ENCODE measurements at places on chromosomes 4 and X.

DNA sequence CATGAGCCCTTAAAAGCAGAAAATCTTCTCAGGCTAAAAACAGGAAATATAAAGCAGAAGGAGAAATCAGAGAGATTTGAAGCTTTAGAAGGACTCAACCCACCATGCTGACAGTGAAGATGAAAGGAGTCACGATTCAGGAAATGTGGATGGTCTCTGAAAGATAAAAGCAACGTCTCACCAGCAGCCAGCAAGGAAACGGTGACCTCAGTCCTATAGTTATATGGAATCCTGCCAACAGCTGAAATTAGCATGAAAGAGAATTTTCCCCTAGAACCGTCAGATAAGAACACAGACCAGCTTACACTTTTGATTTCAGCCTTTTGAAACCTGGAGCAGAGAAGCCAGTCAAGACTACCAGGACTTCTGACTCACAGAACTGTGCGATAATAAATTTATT, 715.7 kb upstream of the HTR2C start:
- no peak for DNase-seq

DNA sequence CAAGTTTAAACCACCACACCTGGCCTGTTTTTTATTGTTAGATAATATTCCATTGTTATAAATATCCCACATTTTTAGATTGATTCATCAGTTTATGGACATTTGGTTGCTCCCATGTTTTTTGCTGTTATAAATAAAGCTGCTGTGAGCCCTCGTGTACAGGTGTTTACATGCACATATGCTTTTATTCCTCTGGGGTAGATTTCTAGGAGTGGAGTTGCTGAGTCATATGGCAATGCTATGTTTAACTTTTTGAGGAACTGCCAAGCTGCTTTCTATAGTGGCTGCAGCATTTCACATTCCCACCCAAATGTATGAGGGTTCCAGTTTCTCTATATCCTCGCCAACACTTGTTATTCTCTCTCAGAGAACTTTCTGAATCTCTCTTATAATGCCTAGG, 90.5 kb downstream of the TBL1X start:
- DNase-seq, result peak; percentile 57

DNA sequence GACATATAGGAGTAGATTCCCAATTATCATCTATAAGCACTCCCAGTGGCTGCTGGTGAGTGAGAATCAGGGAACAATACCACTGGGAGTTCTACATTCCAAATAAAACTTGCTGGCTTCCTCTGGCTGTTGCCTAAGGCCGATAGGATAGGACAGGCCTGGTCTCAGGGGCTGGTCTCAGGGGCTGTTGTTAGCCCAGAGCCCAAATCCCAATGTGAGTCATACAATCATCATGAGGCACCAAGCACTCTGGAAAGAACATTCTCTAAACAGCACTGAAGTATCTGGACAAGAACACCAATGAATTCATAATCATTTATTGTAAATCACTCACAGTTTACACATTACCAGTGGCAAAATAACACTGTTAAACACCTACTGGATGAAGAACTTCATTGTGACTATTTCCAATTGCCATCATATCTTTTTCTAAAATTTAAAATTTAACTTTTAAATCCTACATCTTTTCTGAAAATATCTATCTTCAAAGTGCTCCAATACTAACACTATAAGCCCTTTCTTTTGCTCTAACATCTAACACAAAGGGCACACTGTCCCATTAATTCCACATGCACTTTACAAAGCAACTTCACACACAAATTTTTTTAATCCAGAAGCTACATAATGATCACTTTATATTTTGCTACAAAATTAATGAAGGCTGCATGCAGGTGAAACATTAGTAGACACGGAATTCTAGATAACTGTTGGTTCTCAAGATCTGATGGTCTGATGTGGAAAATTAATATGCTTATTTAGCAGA, 67.6 kb upstream of the TMEM150C start:
- DNase-seq, result no peak

GRCh38 chr4:85726555-85726954, 251.6 kb downstream of the ARHGAP24 start:
- DNase-seq, result no peak

DNA sequence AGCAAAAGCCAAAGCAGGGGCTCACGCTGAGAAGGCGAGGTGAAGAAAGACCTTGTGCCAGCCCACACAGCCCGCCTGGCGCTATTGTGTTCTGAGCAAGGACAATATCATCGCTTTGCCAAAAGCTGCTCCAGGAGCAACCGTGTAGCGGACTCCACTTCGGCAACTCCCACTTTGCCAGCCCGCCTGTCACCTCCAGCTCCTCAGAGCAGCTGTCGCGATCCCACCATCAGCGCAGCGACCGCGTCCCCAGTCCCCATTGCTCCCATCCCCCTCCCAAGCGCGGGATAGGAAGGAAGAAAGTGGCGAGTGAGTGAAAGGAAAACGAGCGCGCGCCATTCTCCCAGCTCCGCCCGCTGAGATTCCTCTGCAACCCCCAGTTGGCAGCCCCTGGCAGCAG, 759 bp downstream of the ZC4H2 start:
- no peak for DNase-seq

DNA sequence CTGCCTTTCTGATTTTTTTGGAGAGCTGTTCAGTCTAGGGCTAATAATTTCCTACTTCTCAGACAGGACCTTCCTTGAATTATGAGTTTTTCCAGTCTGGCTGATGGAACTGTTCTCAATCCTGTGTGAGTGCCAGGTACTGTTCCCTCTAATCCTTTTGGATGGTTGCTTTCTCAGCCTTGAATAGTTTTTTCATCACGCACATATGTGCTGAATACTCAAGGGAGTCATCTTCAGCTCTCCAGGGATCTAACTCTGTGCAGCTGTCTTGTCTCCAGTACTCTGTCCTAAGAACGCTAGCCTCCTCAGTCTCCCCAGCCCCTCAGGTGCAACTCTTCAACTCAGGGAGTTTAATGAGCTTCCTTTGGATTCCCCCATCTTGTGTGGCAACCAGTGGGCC, 93.2 kb downstream of the GASK1B start:
- no peak for DNase-seq

DNA sequence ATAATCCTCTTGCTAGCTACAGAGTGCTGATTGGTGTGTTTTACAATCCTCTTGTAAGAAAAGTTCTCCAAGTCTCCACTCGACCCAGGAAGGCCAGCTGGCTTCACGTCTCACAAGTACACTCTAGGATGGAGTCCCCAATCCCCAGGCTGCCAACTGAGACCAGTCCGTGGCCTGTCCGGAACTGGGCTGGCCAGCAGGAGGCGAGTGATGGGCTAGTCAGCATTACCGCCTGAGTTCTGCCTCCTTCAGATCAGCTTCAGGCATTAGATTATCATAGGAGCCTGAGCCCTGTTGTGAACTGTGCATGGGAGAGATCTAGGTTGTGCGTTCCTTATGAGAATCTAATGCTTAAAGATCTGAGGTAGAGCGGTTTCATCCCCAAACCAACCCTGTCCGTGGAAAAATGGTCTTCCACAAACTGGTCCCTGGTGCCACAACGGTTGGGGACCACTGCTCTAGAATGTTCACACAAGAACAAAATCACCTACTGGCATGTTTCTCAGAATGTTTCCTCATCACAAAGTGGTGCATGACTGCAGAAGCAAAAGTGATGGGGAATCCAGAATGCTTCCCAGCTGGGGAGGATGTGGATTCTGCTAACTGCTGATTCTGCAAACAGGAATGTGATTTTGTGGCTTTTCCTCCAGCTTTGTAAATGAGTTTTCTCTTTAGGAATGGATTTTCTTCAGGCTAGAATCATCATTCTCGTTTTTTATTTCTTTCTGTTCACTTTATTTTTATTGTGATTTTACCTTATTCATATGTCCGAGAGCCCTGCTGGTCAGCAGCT, 40.9 kb downstream of the SEPTIN11 start:
- DNase-seq, result no peak

- peak; percentile 95 for DNase-seq
These were observed at the start of gene ATP6AP1 for GRCh38 chrX:154428176-154429171. ATP6AP1 (plus strand) TSS chrX:154428677; CDS start chrX:154428693, 16 bp downstream.

GRCh38 chr4:182348779-182349326, 105.7 kb downstream of the TENM3 start:
- no peak for DNase-seq

GRCh38 chrX:150506486-150506885, 61.9 kb upstream of the MTM1 start:
- DNase-seq, result no peak

DNA sequence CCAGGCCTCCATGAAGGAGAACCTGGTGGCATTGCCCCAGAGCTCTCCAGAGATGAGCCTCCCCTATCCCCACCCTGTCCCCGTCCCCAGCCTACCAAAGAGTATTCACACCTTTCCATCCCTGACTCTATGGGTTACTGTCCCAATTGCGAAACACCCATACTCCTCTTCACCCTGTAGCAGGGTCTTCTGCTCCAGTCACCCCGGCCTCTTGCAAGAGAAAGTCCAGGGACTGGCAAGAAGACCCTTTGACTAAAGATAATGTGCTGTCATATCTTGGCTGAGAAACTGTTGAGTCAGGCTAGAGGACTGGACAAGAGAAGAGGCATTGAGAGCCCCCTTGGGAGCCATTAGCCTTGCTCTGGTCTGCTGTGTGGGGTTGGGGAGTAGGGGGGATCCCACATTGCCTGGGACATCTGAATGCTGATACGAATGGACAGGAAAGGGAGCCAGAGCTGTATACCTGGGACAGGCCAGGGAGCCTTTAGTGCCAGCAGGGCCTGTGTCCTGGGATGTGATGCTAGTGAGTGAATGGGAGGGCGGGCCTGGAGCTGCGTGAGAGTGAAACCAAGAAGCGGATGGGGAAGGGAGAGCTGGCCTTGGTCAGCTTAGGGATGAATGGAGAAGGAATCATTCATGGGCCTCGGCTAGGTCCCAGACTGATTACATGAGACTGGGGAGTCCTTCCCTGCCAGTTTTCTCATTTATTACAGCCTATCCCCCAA, 27.1 kb downstream of the NALF2 start:
- no peak for DNase-seq

Measured in NB4 (cell line).